Astrocyte (in vitro differentiated cells and primary cell): ENCODE measurements at places on chromosomes 13 and 19.

GRCh38 chr19:54188215-54188871, 1.0 kb downstream of the MBOAT7 start:
- peak overlapping the region; percentile 82 for H3K4me3 ChIP-seq
- peak; percentile 73 for DNase-seq
- no peaks in the 10 kb centered on the region for H3K27me3 ChIP-seq
- peaks cover 15% of the 10 kb centered on the region for H3K4me1 ChIP-seq
- peaks cover 2% of the 10 kb centered on the region for H3K36me3 ChIP-seq

DNA sequence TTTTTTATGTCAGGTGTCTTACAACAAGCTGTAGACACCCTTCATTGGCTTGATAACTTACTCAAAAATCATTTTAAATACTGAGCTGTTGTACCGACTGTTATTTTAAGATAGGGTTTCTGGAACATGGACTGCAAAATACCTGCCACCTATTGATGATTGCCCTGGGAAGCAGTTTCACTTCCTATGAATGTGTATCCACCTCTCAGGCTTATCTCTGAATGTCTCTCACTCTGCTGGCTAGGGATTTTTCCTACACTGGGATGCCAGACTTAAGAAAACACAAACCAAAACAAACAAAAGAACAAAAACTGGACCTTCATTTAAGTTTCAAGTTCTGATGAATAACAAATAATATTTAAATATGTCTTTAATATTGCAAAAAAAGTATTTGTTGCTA, 663.7 kb downstream of the EFNB2 start:
- H3K4me1 ChIP-seq, result no peaks in the 10 kb centered on the region
- no peak overlapping the region for H3K4me3 ChIP-seq
- H3K36me3 ChIP-seq, result no peaks in the 10 kb centered on the region
- H3K27ac ChIP-seq, result no peak overlapping the region

DNA sequence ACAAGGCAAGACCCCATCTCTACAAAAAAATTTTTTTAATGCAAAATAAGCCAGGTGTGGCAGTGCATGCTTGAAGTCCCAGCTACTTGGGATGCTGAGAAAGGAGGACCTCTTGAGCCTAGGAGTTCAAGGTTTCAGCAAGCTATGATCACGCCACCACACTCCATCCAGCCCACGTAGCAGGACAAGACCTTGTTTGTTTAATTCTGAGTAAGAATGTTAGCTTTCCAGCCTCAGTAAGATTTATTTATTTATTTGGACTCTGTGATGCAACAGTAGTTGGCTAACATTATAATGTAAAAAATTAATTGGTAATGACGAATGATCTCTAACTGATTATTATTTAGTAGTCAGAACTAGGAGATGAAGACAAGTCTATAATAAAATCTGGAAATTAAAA, 23.3 kb downstream of the N4BP2L2 start:
- H3K27ac ChIP-seq, result no peak overlapping the region
- no peaks in the 10 kb centered on the region for H3K4me1 ChIP-seq
- H3K36me3 ChIP-seq, result peaks cover 12% of the 10 kb centered on the region
- H3K27me3 ChIP-seq, result no peaks in the 10 kb centered on the region
- no peak for DNase-seq

DNA sequence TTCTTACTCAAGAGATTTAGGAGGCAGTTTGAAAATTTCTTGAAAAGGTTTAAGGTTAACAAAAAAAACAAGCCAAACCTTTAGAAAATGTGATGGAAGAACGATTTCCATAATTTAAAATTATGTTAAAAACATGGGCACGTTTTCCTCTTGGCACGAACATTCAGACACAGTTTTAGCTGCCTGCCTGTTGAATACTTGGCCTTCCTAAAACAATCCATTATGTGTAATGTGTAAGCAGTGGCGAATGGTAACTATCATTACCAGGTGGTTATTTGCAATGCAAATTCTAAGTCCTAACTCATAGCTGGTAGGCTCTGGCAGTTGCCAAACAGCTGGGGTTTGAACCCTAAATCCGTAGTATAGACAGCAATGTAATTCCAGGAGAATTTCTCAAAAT, 1425.7 kb upstream of the SLC10A2 start:
- no peak overlapping the region for H3K4me3 ChIP-seq
- H3K4me1 ChIP-seq, result peaks cover 6% of the 10 kb centered on the region
- H3K27me3 ChIP-seq, result no peaks in the 10 kb centered on the region
- H3K36me3 ChIP-seq, result no peaks in the 10 kb centered on the region
- H3K27ac ChIP-seq, result no peak overlapping the region
- no peak for DNase-seq

DNA sequence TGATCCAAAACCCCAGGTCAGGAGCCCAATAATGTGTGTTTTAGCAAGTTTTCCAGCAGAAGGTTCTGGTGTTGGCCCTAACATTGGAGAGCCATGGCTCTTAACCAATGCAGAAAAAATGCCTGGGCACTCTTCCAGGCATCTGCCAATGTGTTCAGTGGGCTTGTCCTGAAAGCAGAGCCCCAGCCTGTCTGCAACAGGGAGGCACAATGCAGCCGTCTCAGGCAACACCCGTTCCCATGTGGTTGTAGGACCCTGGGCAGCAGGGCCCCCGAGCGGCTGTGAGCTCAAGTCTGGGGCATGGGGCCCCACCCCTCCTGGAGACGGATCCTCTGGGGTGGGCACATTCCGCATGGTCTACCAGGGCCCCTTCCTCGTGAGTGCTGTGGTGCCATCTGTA, 58.1 kb upstream of the SIAH3 start:
- no peak overlapping the region for H3K27ac ChIP-seq
- no peaks in the 10 kb centered on the region for H3K4me1 ChIP-seq
- H3K4me3 ChIP-seq, result no peak overlapping the region
- no peaks in the 10 kb centered on the region for H3K36me3 ChIP-seq

DNA sequence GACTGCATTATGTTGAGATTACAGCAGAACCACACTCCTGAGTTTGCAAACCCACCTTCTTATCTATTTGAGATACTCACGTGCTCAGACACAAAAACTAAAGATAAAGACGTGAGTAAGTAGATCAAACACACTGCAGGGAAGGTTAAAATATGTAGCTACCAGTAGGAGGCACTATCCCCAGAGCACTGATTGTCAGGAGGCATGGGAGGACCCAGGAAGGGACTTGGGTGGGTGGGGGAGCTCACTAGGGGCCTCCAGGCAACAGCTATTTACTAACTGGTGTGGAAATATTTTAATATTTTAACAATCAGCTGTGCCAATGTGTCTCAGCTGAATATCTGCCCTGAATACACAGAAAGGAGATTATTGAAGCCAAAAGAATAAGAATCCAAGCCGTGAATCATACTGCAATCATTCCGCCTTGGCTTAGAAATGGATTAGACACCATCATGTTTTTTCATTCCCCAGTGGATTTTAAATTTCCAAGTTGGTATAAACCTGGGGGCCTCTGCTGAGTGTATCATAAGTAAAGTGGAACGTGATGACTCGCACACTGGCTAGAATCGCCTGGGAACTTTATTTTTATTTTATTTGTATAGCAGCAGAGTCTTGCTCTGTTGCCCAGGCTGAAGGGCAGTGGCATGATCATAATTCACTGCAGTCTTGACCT, 73.2 kb upstream of the CACNA1A start:
- H3K27me3 ChIP-seq, result no peaks in the 10 kb centered on the region
- peak; percentile 53 for DNase-seq
- H3K36me3 ChIP-seq, result no peaks in the 10 kb centered on the region
- no peaks in the 10 kb centered on the region for H3K4me1 ChIP-seq
- H3K4me3 ChIP-seq, result no peak overlapping the region
